ENCODE measurements at places on chromosomes 4 and X. TPM values are rescaled to one million over a fixed set of nuclear protein-coding genes. Genes with fewer than 3 reads are reported as not detected.

- no peak for DNase-seq
These were observed 20.0 kb upstream of the TMEM128 start for GRCh38 chr4:4267981-4268380.

- DNase-seq: no peak
These were observed 94.6 kb upstream of the GALNT7 start for GRCh38 chr4:173073939-173074500.

- DNase-seq: no peak
These were observed 106.2 kb downstream of the MAML3 start for GRCh38 chr4:140047786-140048185.

- no peak for DNase-seq
These were observed 41.5 kb upstream of the FAT1 start for GRCh38 chr4:186765138-186765537.

GRCh38 chr4:72136429-72136828 is 104.6 kb downstream of the NPFFR2 start:
- DNase-seq: no peak

DNA sequence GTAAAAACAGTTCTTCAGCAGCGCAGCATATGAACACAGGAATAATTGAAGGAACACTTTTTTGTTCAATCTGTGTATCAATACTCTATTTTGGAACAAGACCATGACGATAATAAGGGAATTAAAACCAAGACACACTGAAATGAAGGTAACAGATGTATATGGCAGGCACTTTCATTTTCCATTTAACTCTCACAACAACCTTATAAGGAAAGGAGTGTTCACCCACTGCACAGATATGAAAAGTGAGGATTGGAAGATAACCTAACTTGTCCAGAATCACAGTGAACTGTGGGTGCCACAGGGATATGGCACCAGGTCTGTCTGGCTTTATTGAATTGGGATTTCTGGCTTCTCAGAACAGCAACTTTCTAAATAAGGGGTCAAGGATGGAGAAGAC is 153.3 kb downstream of the MID1IP1 start:
- DNase-seq: no peak

- no peak for DNase-seq
These were observed 70.8 kb upstream of the FSTL5 start for GRCh38 chr4:162234595-162234994.

GRCh38 chr4:127533028-127533700 is 99.6 kb upstream of the INTU start:
- DNase-seq: no peak

- no peak for DNase-seq
These were observed 21.5 kb downstream of the ARSJ start for GRCh38 chr4:113957956-113958355.

- no peak for DNase-seq
These were observed 44.5 kb downstream of the SCFD2 start for GRCh38 chr4:53321151-53321983.

DNA sequence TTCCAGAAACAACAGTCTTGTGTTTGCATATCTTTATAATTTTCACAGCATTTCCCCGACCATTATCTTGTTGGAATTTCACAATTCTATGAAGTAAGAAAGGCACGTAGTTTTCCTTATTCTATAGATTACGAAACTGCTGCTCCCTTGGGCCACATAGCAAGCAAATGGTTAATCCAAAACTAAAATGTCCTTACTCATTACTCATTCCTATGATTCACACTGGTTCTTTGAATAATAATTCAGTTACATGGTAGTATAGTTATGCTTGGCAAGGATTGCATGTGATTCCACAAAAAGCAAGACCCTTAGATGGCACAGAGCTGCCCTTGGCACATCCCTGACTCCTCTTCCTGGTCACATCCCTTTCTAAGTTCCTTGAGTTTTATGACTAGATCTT is 51.2 kb downstream of the OR13H1 start:
- no peak for DNase-seq

DNA sequence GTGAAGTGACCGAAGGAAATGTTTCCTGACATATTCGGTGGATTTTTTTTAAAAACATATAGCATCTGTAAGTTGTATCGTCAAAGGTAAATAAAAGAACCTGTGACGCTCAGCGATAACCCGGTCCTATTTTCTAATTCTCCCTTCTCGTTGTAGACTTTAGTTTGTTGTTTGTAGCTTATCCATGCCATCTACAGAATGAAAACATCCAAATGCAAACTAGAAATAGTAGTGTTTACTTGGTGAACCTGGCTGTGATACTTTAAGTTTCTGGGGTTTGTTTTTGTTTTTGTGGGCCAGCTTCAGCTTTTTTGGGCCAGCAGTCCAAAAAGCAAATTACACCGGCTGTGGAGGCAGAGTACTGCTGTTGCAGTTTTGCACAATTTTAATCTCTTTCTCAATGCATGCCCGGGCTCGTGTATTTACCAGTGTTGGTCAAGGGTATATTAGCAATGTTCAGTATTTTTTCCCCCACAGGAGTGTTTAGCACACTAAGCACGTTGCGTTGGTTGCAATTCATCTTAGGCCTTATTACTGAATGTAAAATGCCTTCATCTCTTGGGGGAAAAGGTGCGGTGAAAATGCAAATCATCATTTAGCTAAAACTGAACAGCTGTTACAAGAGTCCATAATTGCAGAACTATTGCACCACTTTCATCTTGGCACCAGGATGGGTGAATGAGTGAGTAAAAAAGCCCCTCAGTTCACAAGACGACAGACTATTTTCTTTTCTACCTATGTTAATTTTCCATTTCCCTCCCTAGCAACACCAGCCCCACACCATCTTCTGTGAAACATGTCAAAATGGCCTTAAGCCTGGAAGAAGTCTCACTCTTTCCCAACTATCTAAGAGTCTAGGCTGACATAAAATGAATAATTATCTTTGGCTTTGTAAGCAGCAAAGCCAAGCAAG is 1.7 kb upstream of the CNOT6L start:
- DNase-seq: no peak

- no peak for DNase-seq
These were observed 444.2 kb upstream of the FAM241A start for GRCh38 chr4:111701102-111701501.

DNA sequence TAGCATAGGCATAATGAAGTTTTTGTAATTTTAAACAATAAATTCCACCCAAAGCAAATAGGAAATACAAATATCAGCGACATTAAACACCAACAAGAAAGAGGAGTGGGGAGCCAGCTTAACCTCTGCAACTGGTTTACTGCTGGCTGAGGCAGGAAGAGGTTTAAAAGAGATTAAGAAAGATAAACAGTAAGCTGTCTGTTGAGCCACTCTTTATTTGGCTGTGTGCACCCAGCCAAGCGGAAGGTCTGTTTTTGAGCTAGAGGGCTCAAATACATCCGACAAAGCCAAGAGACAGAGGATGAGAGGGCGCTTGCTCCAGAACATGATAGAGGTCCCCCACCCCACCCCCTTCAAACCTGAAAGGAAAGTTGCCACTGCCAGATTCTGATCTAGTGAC is 191.4 kb downstream of the MGST2 start:
- peak; percentile 47 for DNase-seq

DNA sequence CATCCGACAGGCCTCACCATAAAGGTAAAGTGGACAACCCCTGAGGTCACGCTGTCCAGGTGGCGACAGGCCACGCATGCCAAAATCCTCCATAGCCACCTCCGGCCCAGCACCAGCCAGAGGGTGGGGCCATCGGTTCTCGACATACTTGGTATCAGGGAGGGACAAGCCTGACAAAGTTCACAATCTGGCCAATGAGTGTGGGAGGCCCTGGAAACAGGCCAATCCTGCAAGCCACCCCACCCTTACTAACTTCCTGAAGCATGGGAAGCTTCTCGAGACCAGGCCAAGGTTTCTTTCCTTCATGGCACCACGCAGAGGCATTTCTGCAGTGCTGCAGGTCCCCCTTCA is 73.8 kb downstream of the MTMR1 start:
- DNase-seq: no peak

DNA sequence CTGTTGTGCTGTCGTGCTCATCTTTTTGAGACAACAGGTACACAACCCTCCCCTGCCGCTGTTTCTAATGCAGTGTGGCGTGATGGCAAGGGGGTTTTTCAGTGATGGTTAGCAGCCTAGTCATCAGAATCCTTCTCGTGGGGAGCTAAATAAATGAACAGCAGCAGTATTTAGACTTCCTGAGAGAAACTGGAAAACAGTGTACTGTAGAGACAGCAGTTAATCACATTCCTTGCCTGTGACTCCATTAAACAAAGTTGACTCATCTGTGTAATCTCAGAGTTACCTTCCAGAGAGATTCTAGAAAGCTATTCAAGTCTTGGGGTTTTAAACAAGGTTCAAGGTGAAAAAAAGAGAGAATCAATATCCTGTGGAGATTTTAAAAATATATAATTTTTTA is 1753.2 kb upstream of the PCDH7 start:
- DNase-seq: no peak

GRCh38 chrX:11792461-11793421 is 34.7 kb downstream of the MSL3 start:
- DNase-seq: no peak

DNA sequence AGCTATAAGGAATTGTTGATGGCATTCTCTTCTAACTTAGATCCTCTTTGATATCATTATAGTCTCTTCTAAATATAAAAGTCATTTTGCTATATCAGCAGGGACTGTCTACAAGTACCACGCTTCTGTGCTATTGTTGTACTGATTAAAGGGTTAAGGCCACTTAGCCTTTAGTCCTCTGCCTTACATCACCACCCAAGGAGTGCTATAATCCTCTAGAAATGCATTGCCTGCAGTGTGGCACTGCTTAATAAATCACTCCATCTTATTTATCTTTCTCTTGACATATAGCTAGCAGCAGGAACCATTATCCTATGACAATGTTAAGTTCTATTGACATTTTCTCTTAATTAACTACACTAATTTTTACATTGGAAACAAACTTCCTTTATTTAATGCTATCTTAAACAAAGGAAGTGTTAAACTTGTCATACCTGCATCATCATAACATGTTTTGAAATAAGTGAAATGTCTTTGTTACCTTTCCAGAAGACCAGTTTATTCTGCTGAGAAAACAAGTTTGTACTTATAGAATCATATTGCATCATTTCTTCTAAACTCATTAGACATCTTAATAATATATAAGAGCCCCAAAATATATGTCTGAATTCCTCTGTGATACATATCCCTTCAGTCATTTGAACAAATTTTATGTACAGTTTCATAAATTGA is 360.9 kb upstream of the ATOH1 start:
- no peak for DNase-seq

DNA sequence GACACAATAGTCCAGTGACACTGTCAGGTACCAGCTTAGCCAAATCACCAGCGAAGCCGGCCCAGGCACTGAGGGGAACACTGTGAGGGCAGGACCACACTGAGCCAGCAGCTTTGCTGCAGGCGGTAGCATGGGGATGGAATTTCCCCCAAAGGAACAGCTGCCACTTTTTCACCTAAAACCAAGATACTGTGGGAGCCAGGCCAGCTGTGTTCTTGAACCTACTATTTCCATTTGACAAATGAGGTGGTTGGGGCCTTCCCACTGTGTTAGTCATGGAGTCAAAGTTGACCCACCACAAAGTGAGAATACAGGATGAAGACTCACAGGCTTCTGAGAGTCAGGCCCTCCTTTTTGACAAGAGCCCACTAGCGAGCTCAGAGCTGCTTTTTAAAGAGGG is 70.7 kb upstream of the SH3RF1 start:
- no peak for DNase-seq

DNA sequence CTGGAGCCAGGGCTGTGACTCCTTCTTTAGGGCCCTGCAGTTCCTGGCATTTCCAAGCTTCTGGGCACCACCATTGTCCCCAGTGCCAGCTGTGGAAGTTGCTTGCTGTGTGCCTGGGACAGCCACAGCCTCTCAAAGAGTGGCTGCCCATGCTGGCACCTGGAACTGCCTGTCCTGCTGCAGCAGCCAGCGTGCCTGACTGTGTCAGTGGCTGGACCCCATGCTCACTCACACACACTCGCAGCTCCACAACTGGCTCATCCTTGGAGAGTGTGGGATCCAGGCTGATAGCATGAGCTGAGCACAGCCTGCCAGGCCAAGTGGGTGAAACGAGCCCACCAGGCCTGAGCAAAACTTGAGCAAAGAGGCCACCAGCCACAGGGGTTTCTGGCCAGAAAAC is 1107.6 kb downstream of the C4orf33 start:
- DNase-seq: no peak

- no peak for DNase-seq
These were observed 63.6 kb upstream of the UGT2B15 start for GRCh38 chr4:68734095-68734494.

- no peak for DNase-seq
These were observed 353.8 kb downstream of the MAPK10 start for GRCh38 chr4:86006057-86006456.

DNA sequence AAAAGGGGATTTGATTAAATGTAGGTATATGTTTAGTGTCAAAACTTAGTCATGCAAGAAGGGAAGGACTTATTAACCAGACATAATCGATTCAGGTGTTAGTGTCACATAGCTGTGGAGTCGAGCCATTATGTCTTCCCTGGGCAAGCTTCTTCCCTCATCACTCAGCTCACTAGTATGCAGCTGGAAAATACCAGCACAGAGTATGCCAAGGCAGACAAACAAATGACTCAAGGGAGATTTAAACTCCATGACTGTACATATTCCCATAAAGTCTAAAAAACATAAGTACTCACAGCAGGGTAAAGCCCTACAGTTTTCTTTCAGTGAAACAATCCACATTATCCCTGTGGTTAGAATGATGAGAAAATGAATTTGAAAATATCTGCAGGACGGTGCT is 304.5 kb downstream of the CBLL2 start:
- peak; percentile 0 for DNase-seq

GRCh38 chr4:602559-602942 is 22.8 kb upstream of the PDE6B start:
- DNase-seq: no peak

DNA sequence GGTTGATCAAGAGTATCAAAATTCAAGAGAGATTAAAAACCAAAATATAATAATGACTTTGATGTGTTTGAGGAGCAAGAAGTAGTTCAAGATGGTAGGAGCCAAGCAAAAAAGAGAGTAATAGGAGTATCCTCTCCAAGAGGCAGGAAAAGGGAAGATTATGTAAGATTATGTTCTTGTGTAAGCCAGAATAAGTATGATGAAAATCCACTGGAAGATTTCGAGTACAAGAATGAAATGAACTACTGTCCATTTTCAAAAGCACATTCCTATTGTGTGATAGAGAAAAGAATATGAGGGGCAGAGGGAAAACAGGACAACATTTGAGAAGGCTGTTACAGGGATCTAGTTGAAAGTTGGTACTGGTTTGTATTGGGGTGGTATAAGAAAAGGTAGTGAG is 659.6 kb upstream of the INTU start:
- DNase-seq: no peak

CYTL1 gene
- total RNA-seq: 4.2 TPM

ATP11C gene
- total RNA-seq: 50.4 TPM

NMU gene
- total RNA-seq: 5.7 TPM

FDCSP gene
- not detected for total RNA-seq

RAP2C gene
- 25.2 TPM for total RNA-seq

DIPK2B gene
- 9.3 TPM for total RNA-seq

HTN1 gene
- total RNA-seq: not detected

LETM1 gene
- total RNA-seq: 50.0 TPM

UTP3 gene
- 18.7 TPM for total RNA-seq

Data from spinal cord (tissue), 10 donors.